ENCODE measurements at places on chromosomes 7 and 10. TPM values are rescaled to one million over a fixed set of nuclear protein-coding genes. Genes with fewer than 3 reads are reported as not detected.

The ACTL6B gene
- not detected for total RNA-seq

The EVX1 gene
- not detected for total RNA-seq

The ECD gene
- 20.9 TPM for total RNA-seq

The KIF11 gene
- total RNA-seq, result 0.89 TPM

The OR2A1 gene
- 0.46 TPM for total RNA-seq

The LRRC17 gene
- total RNA-seq, result 4.7 TPM

The CCDC6 gene
- 42.5 TPM for total RNA-seq

The TMEM176A gene
- 12.6 TPM for total RNA-seq

The GSTO2 gene
- 8.4 TPM for total RNA-seq

The PLPP4 gene
- not detected for total RNA-seq
